Aortic smooth muscle cell (primary cell): ENCODE measurements at places on chromosomes 1 and 21. TPM values are rescaled to one million over a fixed set of nuclear protein-coding genes. Genes with fewer than 3 reads are reported as not detected.

The CRYBG2 gene
- not detected in 2 replicates for total RNA-seq

The RCSD1 gene
- total RNA-seq: 0.19 and 0.26 TPM in 2 replicates

The SYT6 gene
- not detected in 2 replicates for total RNA-seq

The WNT3A gene
- total RNA-seq: not detected in 2 replicates

The RORC gene
- not detected in 2 replicates for total RNA-seq

The FAM167B gene
- 0.79 and 1.7 TPM in 2 replicates for total RNA-seq

The FOXO6 gene
- 0.06 and 0.13 TPM in 2 replicates for total RNA-seq

The APH1A gene
- 88.6 and 93.3 TPM in 2 replicates for total RNA-seq

The CLDN19 gene
- not detected in 2 replicates for total RNA-seq

The GRIK1 gene
- total RNA-seq: 0.12 and 0.13 TPM in 2 replicates

The KLHDC8A gene
- total RNA-seq: not detected in 2 replicates

The PRRX1 gene
- 229 and 404 TPM in 2 replicates for total RNA-seq

The TDRD5 gene
- total RNA-seq: not detected in 2 replicates

The BGLAP gene
- total RNA-seq: 0.13 TPM in 1 of 2 replicates, not detected in the other

The TRPM2 gene
- under 0.01 TPM in 1 of 2 replicates, not detected in the other for total RNA-seq

The CFAP141 gene
- total RNA-seq: not detected in 2 replicates

The C1orf74 gene
- 2.9 TPM in 2 replicates for total RNA-seq

The FCRL5 gene
- not detected in 2 replicates for total RNA-seq

The HSD11B1 gene
- total RNA-seq: 6.0 and 52.4 TPM in 2 replicates

The CD1E gene
- not detected in 2 replicates for total RNA-seq

The WNT4 gene
- total RNA-seq: under 0.01 TPM in 1 of 2 replicates, not detected in the other

The SPRR2B gene
- total RNA-seq: not detected in 2 replicates

The TFAP2E gene
- 0.13 TPM in 1 of 2 replicates, not detected in the other for total RNA-seq

The COL9A2 gene
- total RNA-seq: 0.53 and 1.1 TPM in 2 replicates

The PDPN gene
- total RNA-seq: 0.06 TPM in 1 of 2 replicates, not detected in the other

The UTS2 gene
- not detected in 2 replicates for total RNA-seq

The KRTAP12-2 gene
- total RNA-seq: not detected in 2 replicates

The PODN gene
- total RNA-seq: 5.8 and 7.6 TPM in 2 replicates

The FAF1 gene
- total RNA-seq: 48.6 and 55.7 TPM in 2 replicates

The CYP4Z1 gene
- total RNA-seq: 0.13 TPM in 1 of 2 replicates, not detected in the other

The FAM151A gene
- total RNA-seq: not detected in 2 replicates

The FMO5 gene
- 1.3 and 2.4 TPM in 2 replicates for total RNA-seq

The A3GALT2 gene
- total RNA-seq: not detected in 2 replicates

The CDC42BPA gene
- total RNA-seq: 51.9 and 64.1 TPM in 2 replicates

The HSD17B7 gene
- total RNA-seq: 16.5 and 16.8 TPM in 2 replicates

The LSM10 gene
- total RNA-seq: 10.3 TPM in 2 replicates

The OR2T2 gene
- not detected in 2 replicates for total RNA-seq

The SAMSN1 gene
- total RNA-seq: 0.06 and 0.40 TPM in 2 replicates

The PRELP gene
- total RNA-seq: 1.1 and 2.7 TPM in 2 replicates

The ZFYVE9 gene
- total RNA-seq: 23.5 and 26.9 TPM in 2 replicates

The GORAB gene
- 20.2 and 26.5 TPM in 2 replicates for total RNA-seq

The TRMT1L gene
- 18.6 and 22.9 TPM in 2 replicates for total RNA-seq

The AMPD1 gene
- total RNA-seq: not detected in 2 replicates

The PDC gene
- total RNA-seq: 0.06 TPM in 1 of 2 replicates, not detected in the other

The PTPRF gene
- 32.2 and 58.1 TPM in 2 replicates for total RNA-seq

The KLHDC7A gene
- total RNA-seq: not detected in 2 replicates

The LHX8 gene
- not detected in 2 replicates for total RNA-seq

The MMP23B gene
- total RNA-seq: 1.7 and 1.8 TPM in 2 replicates

The MNDA gene
- total RNA-seq: not detected in 2 replicates

The FOXD2 gene
- total RNA-seq: 0.66 and 0.68 TPM in 2 replicates

The UBIAD1 gene
- total RNA-seq: 4.2 and 6.6 TPM in 2 replicates

The RNU11 gene
- under 0.01 TPM in 1 of 2 replicates, not detected in the other for total RNA-seq

The RAD54L gene
- total RNA-seq: 1.5 and 4.0 TPM in 2 replicates

The PEAR1 gene
- total RNA-seq: 7.8 and 15.9 TPM in 2 replicates

The CCDC17 gene
- 0.53 and 0.75 TPM in 2 replicates for total RNA-seq

The LHX4 gene
- total RNA-seq: under 0.01 TPM in 2 replicates

The ATP6V1G3 gene
- 0.25 TPM in 1 of 2 replicates, not detected in the other for total RNA-seq
